ENCODE measurements at places on chromosomes 12 and 14.

GRCh38 chr14:51188566-51189185, 51.4 kb upstream of the TMX1 start:
- no peak for DNase-seq

DNA sequence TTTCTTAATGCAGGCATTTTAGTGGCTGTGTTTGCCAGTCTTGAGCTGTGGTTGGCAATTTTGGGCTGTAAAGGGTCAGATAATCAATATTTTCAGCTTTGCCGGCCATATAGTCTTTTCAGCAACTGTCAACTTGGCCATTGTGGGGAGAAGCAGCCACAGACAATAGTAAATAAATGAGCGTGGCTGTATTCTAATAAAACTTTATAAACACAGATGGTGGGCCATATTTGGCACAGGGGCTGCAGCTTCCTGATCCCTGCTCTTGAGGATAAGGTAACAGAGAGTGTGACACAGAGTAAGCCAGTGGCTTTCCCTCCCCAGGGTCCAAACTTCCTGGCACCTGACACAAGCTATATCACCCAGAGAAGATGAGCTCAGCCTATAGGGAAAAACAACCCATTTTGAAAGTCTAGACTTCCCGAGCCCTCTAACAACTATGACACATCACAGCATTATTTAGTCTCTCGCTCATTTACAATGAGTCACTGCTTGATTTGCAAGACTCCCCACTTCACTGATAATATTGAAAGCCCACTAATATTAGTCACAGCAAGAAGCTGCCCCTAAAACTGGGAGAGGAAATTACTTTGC, 163.1 kb upstream of the TMPO start:
- DNase-seq, result no peak

GRCh38 chr12:56243731-56244181, 13.9 kb downstream of the SLC39A5 start:
- DNase-seq, result no peak

DNA sequence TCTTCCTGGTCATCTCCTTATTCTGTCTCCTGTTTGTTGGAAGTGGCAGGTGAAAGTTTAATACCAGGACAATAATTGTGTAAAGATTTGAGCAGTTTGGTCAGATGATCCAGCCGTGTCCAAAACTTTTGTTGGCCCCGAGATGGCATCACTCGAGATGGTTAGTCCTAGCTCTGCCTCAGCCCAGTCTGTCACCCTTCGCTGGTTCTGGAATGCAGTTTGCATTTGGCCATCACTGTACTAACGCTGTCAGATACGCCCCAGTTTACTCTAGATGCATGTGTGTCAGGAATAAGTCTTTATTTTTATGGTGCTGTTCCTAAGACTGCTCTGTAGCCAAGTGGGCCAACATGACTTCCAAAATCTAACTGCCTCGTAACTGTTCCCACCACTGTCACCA, 79.6 kb downstream of the MOK start:
- no peak for DNase-seq

DNA sequence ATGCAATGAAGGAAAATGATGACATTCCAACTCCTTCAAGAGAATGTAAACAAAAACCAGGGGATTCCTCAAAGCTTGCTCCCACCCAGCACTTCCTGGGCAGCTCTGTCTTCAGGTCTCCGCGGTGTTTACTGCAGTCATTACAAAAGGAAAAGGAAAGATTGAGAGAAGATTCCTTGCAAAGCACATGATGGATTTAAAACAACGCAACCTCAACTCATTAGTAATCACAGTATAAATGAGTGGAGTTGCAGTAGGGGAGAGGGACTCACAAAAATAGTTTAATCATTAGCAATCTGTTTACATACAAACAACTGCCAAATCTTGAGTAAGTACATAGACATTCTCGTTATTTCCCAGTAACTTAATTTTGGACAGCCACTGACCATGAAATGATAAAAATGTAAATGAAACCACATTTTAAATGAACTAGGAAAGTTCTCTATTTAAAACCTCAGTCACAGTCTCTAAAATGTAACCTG, 49.7 kb upstream of the OVCH1 start:
- DNase-seq, result no peak

GRCh38 chr14:24243336-24243836, 963 bp upstream of the TINF2 start:
- no peak for DNase-seq

- DNase-seq, result no peak
Observed at GRCh38 chr12:118033902-118034301, 17.4 kb downstream of the RFC5 start.

- DNase-seq, result no peak
Observed at GRCh38 chr14:25899197-25899596, 698.6 kb downstream of the NOVA1 start.

- DNase-seq, result no peak
Observed at GRCh38 chr14:92481811-92482555, 31.6 kb upstream of the RIN3 start.

GRCh38 chr12:6326316-6327228, 15.3 kb downstream of the TNFRSF1A start:
- DNase-seq, result no peak

GRCh38 chr12:46153268-46153872, 115.5 kb downstream of the SLC38A1 start:
- DNase-seq, result no peak

DNA sequence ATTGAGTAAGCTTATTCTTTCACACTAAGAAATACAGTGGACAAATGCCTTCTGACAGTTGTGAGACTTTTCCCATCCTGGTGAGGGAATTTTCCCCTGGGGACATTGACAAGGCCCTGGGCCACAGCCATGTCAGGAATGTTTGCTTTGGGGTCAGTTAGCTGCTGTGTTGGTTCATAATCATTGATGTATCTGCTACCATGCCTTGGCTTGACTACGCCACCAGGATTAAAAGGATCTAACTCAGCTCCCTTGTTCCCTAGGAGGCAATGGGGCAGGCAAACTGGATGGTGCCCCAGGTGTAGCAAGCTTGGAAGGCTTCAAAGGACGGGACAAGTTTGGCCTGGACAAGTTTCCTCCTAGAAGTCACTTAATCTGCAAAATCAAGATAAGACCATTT, 3.1 kb upstream of the CCDC88C start:
- DNase-seq, result no peak

DNA sequence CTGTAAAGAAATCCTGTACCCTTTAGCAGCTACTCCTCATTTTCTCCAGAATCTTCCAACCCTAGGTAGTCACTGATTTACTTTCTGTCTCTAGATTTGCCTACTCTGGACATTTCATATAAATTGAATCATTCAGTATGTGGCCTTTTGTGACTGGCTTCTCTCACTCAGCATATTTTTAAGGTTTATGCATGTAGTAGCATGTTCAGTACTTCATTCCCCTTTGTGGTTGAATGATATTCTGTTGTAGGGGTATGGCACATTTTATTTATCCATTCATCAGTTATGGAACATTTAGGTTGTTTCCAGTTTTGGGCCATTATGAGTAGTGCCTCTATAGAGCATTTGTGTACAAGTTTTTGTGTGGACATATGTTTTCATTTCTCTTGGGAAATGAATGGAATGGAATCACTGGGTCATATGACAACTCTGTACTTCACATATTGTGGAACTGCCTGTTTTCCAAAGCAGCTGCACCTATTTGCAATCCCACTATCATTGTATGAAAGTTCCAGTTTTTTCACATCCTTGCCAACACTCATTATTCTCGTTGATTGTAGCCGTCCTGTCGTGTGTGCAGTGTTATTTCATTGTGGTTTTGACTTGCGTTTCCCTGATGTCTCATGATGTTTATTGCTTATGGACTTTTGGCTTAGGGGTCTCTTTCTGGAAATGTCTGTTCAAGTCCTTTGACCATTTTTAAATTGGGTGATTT, 57.2 kb downstream of the ATF7IP start:
- no peak for DNase-seq

- DNase-seq, result peak; percentile 44
Observed at GRCh38 chr14:20427231-20428009, 8.5 kb downstream of the KLHL33 start.

DNA sequence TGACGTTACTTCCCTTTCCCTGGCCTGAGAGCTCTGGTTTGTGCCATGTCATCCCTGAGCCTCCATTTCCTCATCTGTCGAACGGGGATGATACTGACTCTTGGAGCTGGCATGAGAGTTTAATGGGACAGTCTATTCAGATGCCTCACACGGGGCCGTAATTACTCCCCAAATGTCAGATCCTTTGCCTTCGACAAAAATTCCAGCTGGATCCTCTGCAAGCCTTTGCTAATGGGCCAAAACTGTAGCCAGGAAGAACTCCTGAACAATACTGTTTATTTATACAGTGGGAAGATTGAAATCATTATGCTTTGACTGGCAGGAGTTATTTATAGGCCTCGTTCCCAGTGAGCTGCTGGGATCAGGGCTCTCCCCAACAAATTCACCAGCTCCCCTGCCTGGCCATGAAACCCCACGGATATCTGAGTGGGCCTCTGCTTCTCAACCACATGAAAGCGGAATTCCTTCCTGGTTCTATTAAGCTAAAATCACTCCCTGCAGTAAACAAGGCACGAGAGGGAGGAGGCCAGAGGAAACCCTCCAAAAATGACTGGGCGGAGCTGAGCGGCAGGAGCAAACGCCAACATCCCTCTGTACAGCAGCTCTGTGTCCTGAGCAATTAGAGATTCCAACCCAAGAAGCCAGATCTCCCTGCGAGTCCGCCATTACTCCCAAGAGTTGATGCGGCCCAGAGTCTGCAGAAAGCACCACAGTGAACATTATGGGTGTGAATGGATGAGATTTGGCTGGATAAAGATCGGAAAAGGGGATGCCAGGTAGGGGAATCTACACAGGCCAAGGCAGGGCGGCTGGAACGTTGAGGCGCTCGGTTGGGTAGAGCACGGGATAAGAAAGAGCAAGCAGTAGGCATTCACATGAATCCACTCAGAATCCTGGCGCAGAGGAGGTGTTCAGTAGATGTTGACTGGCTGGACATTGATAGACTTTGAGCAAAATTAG, 326.1 kb downstream of the BCL11B start:
- DNase-seq, result no peak

Measured in memory B cell (primary cell).